CD8-positive, alpha-beta memory T cell (primary cell): ENCODE measurements at places on chromosomes 3 and 15.

GRCh38 chr3:117630469-117630868, 920.9 kb downstream of the TUSC7 start:
- H3K27ac ChIP-seq = no peak overlapping the region
- H3K4me3 ChIP-seq = no peak overlapping the region
- H3K36me3 ChIP-seq = no peaks in the 10 kb centered on the region
- H3K27me3 ChIP-seq = no peaks in the 10 kb centered on the region
- H3K4me1 ChIP-seq = no peaks in the 10 kb centered on the region

DNA sequence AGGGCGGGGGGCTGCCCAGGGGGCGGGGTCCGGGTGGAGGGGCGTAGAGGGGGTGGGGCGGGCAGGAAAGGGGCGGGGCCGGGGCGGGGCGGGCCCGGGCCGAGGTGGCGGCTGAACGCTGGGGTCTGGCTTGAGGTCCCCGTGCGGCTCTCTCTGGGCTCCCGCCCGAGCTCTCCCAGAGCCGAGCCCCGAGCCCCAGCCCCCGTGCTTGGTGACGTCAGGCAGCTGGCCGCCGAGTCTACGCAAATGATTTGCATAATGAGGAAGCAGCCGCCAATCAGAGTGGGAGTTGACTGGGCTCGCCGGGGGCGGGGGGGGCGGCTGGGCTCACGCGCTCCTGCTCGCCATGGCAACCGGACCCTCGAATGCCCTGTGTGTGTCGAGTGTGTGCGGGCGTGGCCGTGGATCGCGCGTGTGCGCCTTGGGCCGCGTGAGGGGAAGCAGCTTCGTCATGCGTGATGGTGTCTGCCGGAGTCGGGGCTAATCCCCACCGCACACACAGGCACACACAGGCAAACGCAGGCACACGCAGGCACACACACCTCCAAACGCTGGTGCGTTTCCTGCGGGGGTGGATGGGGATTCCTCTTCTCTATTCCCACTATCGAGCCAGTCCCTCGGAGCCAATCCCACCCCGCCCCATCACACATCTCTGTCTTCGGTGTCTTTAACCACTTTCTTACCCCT, at the start of gene CELF6:
CELF6 (minus strand) TSS at position 173 of the 687 bp plus-strand sequence. CDS start 283 bp downstream, outside the sequence.
- no peaks in the 10 kb centered on the region for H3K36me3 ChIP-seq
- H3K4me3 ChIP-seq = peak within 1 kb of the TSS; percentile 40
- peak within 1 kb of the TSS; percentile 14 for H3K27ac ChIP-seq
- H3K4me1 ChIP-seq = peaks cover 9% of the 10 kb centered on the region
- peak; percentile 78 for DNase-seq

DNA sequence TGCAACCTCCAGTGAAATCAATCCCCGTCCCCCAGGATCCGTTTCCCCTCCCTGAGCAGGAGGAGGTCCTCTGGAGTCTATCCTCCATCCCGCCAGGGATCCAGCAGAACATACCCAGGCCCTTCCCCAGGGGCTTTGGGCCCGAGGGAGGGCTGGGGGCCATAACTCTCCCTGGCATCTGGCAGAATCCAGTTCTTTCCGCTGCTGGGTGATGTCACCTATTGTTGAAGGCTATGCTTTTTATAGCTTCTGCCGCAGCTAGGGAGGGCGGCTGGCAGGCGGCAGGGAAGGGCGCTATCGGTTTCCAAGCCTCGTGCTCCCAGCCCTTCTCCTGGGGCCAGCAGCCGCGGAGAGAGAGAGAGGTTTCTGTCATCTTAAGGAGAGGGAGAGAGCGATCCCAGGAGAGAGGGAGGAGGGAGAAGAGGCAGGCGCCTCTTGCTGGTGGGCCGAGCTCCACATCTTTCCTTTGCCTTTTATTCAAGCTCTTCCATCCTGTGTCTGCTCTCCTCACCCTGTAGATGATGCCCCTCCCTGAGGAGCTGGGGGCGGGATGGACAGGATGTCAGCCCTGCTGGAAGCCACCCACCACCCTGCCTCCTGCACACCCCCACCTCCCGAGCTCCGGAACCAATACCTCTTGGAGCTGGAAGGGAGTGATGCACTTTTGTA, 120.1 kb downstream of the ANP32A start:
- DNase-seq = no peak
- H3K4me3 ChIP-seq = no peak overlapping the region
- no peak overlapping the region for H3K27ac ChIP-seq
- no peaks in the 10 kb centered on the region for H3K36me3 ChIP-seq

- H3K4me3 ChIP-seq = no peak overlapping the region
- H3K27ac ChIP-seq = no peak overlapping the region
- no peaks in the 10 kb centered on the region for H3K27me3 ChIP-seq
- no peaks in the 10 kb centered on the region for H3K4me1 ChIP-seq
- no peak for DNase-seq
Measured at GRCh38 chr3:140568842-140569520, 108.9 kb upstream of the TRIM42 start.

DNA sequence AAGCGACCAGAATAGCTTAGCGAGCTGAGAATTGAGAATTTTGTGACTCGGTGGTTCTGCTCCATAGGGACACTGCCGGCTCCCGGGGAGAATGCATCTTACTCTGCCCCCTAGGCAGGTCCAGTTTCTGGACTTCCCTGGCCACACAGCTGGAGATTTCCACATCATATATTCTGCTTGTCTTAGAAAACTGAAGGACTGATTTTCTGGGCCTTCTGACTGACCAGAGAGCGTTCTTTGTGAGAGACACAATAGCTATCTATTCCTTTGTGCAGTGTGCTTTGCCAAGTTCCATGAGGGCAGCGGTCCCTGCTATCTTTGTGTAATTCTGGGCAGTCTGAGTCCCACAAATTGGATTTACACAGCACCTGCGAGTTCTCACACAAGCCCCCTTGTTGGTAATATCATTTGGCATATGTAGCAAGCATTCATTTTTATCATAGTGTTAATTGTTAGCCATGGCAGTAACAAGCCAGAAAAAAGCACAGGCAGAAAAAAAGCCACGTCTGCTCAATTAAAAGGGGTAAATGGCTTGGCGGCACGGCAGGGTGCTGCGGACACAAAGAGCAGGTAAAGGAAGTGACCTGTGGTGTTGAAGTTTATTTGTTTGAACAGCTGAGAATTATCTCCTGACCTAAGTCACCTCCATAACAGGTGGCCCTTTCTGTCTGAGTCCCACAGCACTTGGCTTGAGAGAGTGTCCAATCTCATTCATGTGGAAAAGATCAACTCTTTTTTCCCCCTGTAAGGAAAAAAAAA, 688.7 kb downstream of the TUSC7 start:
- H3K27me3 ChIP-seq = no peaks in the 10 kb centered on the region
- no peak overlapping the region for H3K27ac ChIP-seq
- DNase-seq = no peak
- no peaks in the 10 kb centered on the region for H3K4me1 ChIP-seq

- no peaks in the 10 kb centered on the region for H3K27me3 ChIP-seq
- no peaks in the 10 kb centered on the region for H3K36me3 ChIP-seq
- H3K4me3 ChIP-seq = no peak overlapping the region
Measured at GRCh38 chr3:127716384-127716783, 43.6 kb downstream of the ABTB1 start.

DNA sequence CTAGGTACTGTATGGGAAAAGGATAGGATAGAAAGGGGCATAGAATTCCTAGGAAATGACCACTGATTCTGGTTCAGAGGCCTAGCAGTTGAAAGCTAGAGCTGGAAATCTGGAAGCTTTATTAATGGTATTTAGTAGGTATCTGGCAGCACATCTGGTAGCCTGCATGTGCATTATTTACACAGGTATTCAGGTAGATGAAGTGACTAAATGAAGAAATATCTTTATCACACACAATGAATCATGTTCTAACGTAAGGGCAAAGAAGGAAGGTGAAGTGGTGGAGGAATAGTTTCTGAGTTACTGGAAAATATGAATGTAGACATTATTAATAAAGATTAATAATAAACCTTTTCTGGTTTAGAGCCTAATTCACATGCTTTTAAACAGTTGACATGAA, 119.9 kb downstream of the MBNL1 start:
- H3K4me1 ChIP-seq = peaks cover 70% of the 10 kb centered on the region
- H3K36me3 ChIP-seq = peaks cover 6% of the 10 kb centered on the region
- no peak overlapping the region for H3K4me3 ChIP-seq
- no peak overlapping the region for H3K27ac ChIP-seq
- no peaks in the 10 kb centered on the region for H3K27me3 ChIP-seq

GRCh38 chr15:74050127-74050526, 32.2 kb downstream of the GOLGA6A start:
- H3K27ac ChIP-seq = no peak overlapping the region
- no peaks in the 10 kb centered on the region for H3K27me3 ChIP-seq
- no peak overlapping the region for H3K4me3 ChIP-seq
- no peak for DNase-seq

GRCh38 chr3:183502237-183503181, 53.0 kb downstream of the KLHL6 start:
- no peak overlapping the region for H3K4me3 ChIP-seq
- DNase-seq = no peak
- peaks cover 11% of the 10 kb centered on the region for H3K36me3 ChIP-seq
- no peaks in the 10 kb centered on the region for H3K27me3 ChIP-seq
- no peaks in the 10 kb centered on the region for H3K4me1 ChIP-seq

- peaks cover 5% of the 10 kb centered on the region for H3K27me3 ChIP-seq
- H3K4me1 ChIP-seq = no peaks in the 10 kb centered on the region
- no peak overlapping the region for H3K27ac ChIP-seq
- H3K36me3 ChIP-seq = no peaks in the 10 kb centered on the region
- no peak for DNase-seq
- no peak overlapping the region for H3K4me3 ChIP-seq
Measured at GRCh38 chr15:100372739-100373119, 31.0 kb upstream of the ADAMTS17 start.

GRCh38 chr3:89098964-89099585, 8.3 kb upstream of the EPHA3 start:
- H3K27ac ChIP-seq = no peak overlapping the region
- DNase-seq = no peak

- H3K36me3 ChIP-seq = no peaks in the 10 kb centered on the region
- no peak overlapping the region for H3K27ac ChIP-seq
- H3K4me1 ChIP-seq = no peaks in the 10 kb centered on the region
- H3K27me3 ChIP-seq = no peaks in the 10 kb centered on the region
Measured at GRCh38 chr3:3847994-3848922, 49.0 kb downstream of the LRRN1 start.

GRCh38 chr15:57609805-57610529, 18.3 kb downstream of the MYZAP start:
- H3K27ac ChIP-seq = no peak overlapping the region
- no peaks in the 10 kb centered on the region for H3K4me1 ChIP-seq
- no peaks in the 10 kb centered on the region for H3K36me3 ChIP-seq
- no peak overlapping the region for H3K4me3 ChIP-seq
- DNase-seq = no peak

GRCh38 chr3:188832146-188832545, 339.6 kb upstream of the TPRG1 start:
- H3K27ac ChIP-seq = no peak overlapping the region
- H3K4me1 ChIP-seq = peaks cover 9% of the 10 kb centered on the region
- no peak for DNase-seq
- H3K27me3 ChIP-seq = no peaks in the 10 kb centered on the region
- no peak overlapping the region for H3K4me3 ChIP-seq

- no peak overlapping the region for H3K4me3 ChIP-seq
- no peak overlapping the region for H3K27ac ChIP-seq
- H3K36me3 ChIP-seq = no peaks in the 10 kb centered on the region
Measured at GRCh38 chr3:130473416-130473815, 43.6 kb upstream of the COL6A6 start.

DNA sequence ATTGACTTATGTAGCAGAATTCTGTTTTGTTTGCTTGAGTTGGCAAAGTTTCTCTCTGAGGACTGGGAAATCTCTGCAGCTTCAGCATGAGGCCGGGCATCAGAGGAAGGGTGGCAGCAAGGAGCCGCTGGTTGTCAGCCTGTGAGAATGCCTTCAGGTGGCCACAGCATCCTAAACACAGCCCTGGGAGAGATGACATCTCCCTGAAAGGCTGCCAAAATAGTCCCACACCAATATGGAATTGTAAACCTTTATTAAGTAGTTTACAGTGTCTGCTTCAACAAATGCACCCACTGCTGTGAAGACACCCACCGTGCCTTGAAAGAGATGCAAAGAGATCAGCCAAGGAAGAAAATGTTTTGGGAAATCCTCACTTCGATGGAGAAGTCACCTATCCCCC, 609.7 kb upstream of the ARRDC4 start:
- no peaks in the 10 kb centered on the region for H3K4me1 ChIP-seq
- no peak overlapping the region for H3K4me3 ChIP-seq
- DNase-seq = no peak
- H3K27ac ChIP-seq = no peak overlapping the region
- no peaks in the 10 kb centered on the region for H3K36me3 ChIP-seq

DNA sequence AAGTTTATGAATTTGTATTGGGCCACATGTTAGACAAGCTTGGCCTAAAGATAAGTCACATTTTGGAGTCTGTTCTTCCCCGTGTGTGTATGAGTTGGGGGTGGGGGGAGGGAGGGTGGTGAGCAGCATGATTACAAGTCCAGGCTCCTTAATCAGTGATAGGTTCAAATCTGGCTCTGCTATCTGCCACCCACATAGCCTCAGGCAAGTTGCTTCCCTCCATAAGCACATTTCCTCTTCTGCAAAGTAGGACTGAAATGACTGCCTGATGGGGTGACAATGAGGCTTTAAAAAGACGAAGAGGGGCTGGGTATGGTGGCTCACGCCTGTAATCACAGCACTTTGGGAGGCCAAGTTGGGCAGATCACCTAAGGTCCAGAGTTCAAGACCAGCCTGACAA, 1.1 kb upstream of the SPATA12 start:
- H3K36me3 ChIP-seq = no peaks in the 10 kb centered on the region
- H3K27ac ChIP-seq = no peak overlapping the region
- H3K27me3 ChIP-seq = no peaks in the 10 kb centered on the region
- no peak for DNase-seq

- H3K27ac ChIP-seq = no peak overlapping the region
- H3K4me3 ChIP-seq = no peak overlapping the region
- no peaks in the 10 kb centered on the region for H3K4me1 ChIP-seq
- no peaks in the 10 kb centered on the region for H3K27me3 ChIP-seq
- no peak for DNase-seq
- H3K36me3 ChIP-seq = no peaks in the 10 kb centered on the region
Measured at GRCh38 chr3:192751148-192751547, 23.8 kb upstream of the FGF12 start.

- H3K36me3 ChIP-seq = no peaks in the 10 kb centered on the region
- H3K27me3 ChIP-seq = peaks cover 6% of the 10 kb centered on the region
- DNase-seq = no peak
- no peaks in the 10 kb centered on the region for H3K4me1 ChIP-seq
- H3K27ac ChIP-seq = no peak overlapping the region
Measured at GRCh38 chr3:147380387-147380951, 25.9 kb downstream of the ZIC4 start.

DNA sequence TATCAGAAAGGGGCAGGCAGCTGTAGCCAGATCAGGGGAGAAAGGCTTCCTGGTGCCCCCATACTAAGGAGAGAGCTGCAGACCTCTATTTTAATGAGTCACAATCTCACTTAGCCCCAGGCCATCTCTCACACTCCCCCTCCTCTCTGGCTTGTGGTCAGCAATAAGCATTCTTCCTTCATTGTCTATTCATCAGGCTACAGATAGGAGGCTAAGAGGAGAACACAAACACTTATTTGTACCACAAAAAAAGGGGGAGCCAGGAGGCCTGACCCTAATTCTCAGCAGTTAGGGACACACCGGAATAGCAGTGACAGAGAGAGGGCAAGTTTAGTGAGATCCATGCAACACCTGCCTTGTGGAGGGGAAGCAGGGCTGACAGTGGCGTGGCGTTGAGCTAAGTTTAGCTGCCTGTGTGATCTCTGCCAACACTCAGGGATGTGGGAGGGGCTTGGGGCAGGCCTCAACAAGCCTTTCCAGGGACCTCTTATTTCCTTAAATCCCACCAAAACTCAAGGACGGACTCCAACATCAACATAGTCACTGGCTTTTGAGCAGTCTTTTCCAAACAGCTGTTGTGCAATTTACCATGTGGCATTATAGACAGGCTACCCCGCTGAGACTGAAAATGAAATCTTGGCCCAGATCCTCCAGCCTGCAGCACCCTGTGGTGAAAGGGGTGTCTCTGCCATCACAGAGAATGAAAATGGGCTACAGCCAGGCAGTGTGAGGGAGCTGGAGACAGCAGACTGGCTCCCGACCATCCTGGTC, 191.9 kb upstream of the TSC22D2 start:
- H3K27ac ChIP-seq = no peak overlapping the region
- DNase-seq = no peak
- no peak overlapping the region for H3K4me3 ChIP-seq
- H3K36me3 ChIP-seq = no peaks in the 10 kb centered on the region
